Right forelimb (tissue), 1 donor: ENCODE measurements at places on chromosomes 12 and 14.
A peak's percentile ranks its signal among the peaks of the same experiment; 100 is the strongest.

DNA sequence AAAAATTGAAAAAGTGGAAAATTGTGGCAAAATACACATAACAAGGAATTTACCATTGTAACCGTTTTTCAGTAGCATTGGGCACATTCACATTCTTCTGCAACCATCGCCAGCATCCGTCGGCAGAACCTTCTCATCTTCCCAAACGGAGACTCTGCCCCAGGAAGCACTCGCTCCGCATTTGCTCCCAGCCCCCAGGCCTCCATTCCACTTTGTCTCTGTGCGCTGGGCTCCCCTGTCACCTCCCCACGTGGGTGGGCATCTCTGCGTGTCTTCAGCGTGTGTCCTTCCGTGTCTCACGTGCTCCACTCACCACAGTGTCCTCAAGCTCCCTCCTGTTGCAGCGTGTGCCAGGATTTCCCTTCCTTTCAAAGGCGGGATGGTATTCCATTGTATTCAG is 9.9 kb downstream of the GPR132 start:
- no peak for DNase-seq

DNA sequence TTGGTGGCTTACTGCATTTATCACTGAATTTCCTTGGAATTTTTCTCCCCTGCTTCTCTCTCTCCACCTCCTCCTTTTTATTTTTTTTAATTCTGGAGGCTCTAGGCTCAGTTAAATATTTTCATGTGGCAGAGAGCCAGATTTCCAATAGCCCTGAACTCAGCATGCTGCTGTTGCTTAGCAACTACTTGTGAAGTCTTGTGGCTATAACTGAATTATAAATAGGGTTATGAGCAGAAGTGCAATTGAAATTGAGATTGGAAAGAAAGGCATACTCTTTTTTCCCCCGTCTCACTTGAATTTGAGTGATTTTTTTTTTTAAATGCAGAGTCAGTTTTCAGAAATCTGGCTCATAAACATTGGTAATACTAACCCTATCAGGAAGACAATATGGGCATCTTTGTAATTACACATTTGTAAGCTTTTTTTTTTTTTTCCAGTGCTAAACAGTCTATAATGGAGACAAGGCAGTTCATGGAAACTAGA is 38.3 kb downstream of the ATF7IP start:
- DNase-seq, result no peak

DNA sequence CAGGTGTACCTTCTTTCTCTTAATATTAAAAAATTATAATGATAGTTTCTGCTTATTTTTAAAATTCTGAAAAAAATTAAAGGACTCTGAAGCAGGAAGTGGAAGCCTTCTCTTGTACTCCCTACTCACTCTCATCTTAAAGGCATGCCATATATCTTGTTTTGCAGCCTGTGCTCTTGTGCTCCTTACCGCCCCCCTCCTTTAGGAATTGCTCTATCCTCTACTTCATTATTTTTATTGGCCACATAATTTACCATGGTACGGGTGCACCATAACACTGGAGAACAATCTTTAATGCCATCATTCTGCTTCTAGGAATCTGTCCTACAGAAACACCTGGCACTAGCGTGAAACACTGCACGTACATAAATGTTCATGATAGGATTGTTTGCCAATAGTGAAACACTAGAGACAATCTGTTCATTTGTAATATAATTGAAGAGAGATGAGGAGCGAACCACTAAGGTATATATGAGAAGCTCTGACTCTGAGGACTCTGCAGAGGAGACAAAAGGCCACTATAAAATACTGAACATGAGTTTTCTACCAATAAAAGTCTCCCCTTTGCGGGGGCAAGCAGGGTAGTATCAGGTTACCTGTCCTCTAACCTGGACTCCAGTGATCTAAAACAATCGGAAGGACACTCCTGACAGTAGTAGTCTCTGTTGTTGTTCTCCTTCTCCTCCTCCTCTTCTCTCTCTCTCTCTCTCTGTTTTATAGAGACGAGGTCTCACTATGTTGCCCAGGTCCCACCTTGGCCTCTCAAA is 6.3 kb upstream of the NYNRIN start:
- DNase-seq, result no peak

- no peak for DNase-seq
Measured at GRCh38 chr14:24241829-24242443, 487 bp downstream of the TINF2 start.

DNA sequence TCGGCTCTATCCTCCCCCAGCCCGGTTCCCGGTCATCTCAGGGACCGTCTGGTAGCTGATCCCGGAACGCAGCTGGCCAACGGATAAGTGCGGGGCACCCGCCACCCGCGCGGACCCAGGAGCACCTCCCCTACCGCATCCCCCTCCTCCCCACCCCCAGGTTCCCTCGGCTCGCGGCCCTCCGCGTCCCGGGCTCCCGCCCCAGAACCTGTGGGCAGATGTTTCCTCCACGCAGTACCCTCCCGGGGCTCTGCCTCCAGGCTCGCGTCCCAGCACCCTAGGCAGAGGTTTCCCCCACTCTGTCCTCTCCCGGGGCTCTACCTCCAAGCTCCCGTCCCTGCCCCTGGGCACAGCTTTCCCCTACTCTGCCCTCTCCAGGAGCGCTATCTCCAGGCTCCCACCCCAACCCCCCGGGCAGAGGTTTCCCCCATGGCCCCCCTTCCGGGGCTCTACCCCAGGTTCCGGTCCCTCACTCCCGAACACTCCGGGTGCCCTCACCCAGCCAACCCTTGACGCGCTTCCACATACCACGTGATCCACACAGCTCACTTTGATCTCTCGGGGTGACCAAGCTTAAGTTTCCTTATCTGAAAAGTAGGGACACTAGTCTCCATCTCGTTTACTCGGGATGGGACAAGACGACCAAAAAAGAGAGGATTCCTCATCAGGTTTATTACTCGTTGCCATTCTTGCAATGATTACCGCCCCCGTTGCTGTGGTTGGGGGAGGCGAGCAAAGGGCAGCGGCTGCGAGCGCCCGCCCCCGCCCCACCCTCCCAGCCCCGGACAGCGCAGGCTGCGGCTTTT is at the start of gene CCDC38:
CCDC38 (minus strand) TSS at position 91 of the 806 bp plus-strand sequence. CDS start 6,105 bp downstream, outside the sequence.
- peak; percentile 76 for DNase-seq

GRCh38 chr12:22881878-22882385 is 257.0 kb downstream of the ETNK1 start:
- no peak for DNase-seq

DNA sequence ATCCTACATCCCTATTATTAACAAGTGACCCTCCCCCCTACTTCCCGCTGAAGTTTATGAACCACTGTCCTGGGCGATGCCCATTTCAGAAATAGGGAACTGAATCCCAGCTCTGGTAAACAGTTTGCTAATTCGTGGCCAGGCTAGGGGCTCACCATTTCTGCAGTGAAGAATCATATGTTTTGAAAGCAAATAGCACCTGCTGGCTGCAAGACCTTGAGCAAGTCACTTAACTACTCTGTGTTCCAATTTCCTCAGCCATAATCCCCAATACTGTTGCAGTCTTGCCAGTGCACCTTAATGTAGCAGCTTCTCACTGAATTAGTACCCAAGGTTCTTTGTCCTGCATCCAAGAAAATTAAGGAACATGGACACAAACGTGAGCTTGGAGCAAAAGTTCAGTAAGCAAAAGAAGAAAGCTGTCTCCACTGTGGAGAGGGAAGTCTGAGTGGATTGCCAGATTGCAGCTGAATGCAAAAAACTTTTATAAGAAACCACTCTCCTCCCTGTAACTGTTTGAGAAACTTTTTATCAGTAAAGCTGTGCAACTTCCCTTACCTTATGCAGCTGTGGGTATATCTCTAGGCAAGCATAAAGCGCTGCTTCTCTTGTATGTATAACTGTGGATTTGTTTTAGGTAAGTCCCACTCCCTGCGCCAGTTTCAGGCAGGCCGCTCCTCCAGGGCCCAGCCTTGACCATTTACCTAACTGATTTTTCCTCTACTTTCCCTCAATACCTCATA is 824 bp downstream of the OAS1 start:
- DNase-seq, result no peak

DNA sequence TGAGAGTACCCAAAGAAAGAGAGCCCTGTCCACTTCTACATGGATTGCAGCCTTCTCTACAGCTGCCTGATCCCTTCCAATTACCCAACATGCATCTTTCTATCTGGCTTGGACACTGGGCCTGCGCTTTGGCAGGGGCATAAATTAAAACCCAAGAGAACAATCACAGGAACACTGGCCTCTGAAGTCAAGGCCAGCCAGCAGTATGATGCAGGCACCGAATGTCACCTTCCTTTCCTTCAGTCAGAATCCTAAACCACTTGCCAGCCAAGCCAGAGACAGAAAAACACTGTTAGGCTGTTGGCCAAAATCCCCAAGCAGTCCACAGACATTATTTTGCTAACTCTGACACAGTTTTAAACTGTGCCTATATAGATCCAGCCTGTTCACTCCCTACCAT is 113.7 kb downstream of the DUSP6 start:
- DNase-seq, result no peak

DNA sequence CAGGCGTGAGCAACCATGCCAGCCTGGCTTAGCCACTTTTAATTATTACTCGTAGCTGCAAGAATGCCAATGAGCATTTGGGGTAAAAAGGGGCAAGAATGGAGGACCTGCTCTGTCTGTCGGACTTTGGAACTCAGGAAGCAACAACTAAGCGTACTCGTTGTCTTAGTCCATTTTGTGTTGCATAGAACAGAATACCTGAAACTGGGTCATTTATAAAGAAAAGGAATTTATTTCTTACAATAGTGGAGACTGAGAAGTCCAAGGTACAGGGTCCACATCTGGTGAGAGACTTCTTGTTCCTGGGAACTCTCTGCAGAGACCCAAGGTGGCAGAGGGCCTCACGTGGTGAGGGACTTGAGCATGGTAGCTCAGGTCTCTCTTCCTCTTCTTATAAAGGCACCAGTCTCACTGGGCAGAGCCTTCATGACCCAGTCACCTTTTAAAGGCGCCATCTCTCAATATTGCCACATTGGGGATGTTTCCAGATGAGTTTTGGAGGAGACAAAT is 29.2 kb downstream of the SLC35E3 start:
- DNase-seq, result no peak

DNA sequence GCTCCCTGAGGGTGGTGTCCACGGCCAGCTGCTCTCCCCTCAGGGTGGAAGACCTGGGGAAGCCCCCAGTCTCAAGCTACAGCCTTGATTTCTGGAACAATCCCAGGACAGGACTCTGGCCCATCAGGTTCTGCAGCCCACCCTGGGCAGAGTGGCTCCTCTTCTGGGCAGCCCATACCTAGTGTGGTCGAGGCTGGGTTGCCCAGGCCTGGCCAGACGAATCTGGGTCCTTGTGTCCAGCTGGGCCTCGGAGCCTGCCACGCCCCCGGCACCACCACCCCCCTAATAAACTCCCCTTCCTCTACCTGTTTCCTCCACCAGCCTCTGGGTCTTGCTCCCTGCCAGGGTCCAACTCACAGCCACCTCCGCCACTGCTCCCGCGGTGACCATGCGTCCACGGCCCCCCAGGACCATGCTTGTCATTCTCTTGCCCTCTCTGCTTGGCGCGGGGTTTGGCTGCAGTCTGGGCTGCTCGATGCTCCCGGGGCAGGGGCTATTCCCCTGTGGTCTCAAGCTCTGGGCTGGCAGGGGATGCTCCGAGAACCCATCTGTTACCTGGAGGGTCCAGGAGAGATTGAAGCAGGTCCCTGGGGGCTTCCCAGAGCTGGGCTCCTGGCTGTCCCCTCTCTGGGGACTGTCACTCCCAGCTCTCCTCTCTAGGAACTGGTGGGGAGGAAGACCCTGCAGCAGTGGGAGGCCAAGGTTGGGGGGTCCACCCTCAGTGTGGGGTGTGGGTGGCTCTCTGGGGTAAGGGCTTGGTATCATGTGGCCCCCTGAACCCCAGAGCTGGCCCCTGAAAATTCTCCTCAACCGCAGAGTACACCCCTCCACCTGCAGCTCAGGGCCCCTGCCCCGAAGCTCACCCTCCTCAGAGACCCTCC is 8.7 kb upstream of the GPR132 start:
- no peak for DNase-seq

DNA sequence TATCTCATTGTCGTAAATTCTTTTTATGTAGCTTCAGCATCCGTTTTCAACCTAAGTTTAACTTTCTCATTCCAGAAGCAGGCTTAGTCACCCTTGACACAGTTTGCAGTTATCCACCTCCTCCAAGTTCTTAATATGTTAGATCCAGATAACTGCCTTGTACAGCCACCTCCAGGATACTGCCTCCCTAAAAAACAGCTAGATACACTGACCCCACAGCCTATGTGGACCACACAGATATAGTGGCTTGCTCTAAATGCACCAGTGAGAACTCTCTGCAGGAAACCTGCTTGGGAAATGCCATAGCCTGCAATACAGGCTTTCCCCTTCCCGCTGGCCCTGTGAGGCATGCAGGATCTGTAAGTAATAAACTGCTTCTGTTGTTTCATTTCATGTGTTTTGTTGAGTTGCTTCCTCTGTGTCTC is 11.1 kb upstream of the RTL1 start:
- DNase-seq, result no peak

DNA sequence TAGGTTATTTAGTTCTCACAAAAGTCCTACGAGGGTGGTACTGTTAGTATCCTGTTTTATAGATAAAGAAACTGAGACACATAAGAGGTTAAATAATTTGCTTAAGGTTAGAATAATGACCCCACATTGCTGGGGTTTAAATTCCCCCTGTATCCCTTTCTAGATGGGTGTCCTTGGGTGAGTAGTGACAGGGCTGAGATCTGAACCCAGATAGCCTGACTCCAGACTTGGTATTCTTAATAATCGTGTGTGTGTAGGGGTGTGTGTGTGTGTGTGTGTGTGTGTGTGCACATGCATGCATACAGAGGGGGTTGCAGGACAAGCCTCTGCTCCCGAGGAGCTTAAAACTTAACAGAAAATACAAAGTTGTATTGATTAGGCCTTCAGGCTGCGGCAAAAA is 96.7 kb upstream of the PSMC1 start:
- DNase-seq, result no peak

DNA sequence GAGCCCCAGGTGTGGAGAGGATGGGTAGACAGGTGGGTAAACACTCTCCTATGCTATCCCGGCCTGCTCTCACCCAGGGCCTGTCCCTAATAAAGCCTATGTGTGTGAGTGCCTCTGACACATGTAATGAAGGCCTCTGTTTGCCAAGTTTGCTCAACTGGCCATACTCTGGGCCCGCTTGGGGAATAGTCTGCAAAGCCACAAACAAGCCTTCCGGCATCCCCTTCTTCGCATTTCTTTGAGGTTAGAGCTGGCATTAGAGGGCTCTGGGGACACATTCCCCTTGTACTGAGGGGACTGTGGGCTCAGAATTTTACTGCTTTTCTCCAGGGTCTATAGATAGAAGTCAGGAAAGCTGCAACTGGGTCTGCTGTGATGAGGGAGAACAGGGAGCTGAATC is 240.5 kb downstream of the C12orf75 start:
- DNase-seq, result no peak

DNA sequence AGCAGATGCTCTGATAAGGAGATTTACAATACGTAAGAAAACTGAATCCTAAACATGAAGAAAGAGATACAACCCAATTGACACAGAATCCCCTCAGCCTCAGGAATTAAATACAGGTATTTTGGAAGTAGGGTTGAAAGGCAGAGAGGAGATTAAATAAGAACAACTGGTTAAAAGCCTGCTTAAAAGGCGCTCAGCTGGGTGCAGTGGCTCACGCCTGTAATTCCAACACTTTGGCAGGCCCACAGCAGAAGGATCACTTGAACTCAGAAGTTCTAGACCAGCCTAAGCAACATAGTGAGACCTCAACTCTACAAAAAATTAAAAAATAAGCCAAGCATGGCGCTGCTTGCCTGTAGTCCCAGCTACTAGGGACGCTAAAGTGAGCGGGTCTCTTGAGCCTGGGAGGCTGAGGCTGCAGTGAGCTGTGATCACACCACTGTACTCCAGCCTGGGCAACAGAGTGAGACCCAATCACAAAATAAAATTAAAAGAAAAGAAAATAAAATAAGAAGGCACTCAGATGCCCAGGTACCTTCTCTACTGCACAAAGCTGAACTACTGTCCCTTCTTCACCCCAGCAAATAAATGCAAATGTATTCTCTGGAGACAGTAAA is 32.9 kb downstream of the MED13L start:
- no peak for DNase-seq

GRCh38 chr14:64060648-64061096 is 207.9 kb downstream of the SYNE2 start:
- DNase-seq, result no peak
